Activated CD8-positive, alpha-beta T cell treated with anti-CD3 and anti-CD28 coated beads, Interleukin-2, amount 10 ng/mL, durations not matched to agents 7 days and 5 days (primary cell): ENCODE measurements at places on chromosomes 4 and X. TPM values are rescaled to one million over a fixed set of nuclear protein-coding genes. Genes with fewer than 3 reads are reported as not detected.

GRCh38 chr4:147853706-147854105 is 121.8 kb downstream of the ARHGAP10 start:
- no peak for DNase-seq

- DNase-seq, result no peak
Observed at GRCh38 chrX:103608306-103608963, 672 bp downstream of the TCEAL3 start.

DNA sequence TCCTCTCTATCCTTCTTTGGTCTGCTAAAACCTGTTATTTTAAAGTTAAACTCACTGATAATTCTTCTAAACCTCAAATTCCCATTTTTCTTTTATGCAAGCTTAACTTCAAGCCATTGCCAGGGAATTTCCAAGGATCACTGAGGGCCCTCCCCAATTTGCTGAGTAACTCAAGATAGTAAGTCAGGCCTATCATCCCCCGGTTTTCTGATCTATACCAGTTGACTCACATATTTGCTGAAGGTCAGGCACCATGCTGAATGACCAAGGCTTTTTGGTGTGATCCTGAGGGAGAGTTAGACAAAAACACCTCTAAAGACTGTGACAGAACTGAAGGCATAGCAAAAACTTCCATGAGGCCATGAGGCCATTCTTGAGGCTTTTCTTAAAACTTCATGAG is 1301.9 kb downstream of the PCDH7 start:
- no peak for DNase-seq

DNA sequence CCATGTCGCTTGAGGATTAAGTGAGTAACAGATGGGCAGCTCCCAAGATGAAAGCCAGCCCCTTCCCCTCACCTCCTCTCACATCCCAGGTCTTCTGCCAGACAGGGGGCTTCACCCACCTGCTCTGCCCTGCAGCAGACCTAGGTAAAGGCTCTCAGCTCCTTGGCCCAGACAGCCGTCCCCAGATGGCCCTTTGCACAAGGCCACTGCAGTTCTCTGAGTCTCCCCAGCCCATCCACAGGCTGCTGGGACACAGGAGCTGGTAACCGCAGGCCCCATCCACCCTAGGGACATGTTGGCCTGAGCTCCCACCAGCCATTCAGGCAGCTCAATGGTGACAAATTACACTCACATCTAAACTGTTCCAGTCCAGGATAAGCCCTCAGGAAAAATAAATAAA is 15.3 kb downstream of the C4orf50 start:
- no peak for DNase-seq

DNA sequence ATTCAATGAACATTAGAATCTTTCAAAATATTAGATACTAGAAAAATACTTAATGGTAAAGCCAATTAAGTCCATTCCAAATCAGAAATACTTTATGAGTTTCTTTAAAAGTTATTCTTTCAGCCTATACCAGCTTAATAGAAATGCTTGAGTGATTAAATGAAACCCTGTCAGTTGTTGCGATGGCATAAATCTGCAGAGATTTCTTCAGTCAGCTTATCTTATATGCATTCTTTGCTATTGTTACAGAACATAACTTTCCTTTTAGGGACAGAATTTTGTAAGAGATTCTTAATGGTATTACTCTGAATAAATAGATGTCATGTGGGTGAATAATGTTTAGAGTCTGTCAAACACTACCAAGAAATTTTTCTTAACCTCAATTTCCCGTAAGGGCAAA is 325.0 kb upstream of the HAND2 start:
- no peak for DNase-seq

DNA sequence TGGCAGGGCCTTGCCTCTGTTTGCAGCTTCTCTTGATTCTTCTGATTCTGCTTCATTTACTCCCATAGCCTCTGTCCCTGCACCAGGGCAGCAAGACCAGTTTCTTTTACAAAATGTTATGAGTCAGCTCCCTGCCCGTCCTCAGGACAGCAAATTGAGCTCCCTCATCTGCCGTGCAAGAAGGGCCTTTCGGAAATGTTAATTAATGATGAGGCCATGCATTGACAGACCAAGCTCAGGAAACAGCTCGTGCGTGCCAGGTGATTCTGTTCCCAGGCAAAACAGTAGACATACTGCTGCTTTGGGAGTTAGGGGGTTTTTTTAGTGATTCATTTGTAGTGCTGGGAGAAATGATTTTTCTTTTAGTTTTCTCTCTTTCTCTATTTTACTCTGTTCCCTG is 231.7 kb downstream of the FBXW7 start:
- DNase-seq, result no peak

DNA sequence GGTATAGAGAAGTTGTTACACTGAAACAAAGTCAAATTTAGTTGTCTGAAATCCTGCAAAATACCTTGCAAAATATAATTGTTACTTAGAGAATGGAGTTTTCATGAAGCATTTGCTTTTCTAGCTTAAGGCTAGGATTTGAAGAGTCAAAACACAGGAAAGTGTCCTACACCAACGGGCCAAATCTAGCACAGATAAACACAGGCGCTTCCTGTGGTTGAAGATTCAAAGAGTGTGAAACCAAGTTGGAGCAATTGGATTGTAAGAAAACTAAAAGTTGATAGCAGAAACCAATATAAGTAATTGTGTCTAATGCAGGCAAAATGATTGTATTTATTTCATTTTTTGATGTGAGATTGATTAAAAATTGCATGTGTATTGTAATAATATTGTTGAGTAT is 2002.5 kb upstream of the TENM3 start:
- no peak for DNase-seq

GRCh38 chrX:71870208-71871098 is 40.2 kb upstream of the NHSL2 start:
- DNase-seq, result no peak

DNA sequence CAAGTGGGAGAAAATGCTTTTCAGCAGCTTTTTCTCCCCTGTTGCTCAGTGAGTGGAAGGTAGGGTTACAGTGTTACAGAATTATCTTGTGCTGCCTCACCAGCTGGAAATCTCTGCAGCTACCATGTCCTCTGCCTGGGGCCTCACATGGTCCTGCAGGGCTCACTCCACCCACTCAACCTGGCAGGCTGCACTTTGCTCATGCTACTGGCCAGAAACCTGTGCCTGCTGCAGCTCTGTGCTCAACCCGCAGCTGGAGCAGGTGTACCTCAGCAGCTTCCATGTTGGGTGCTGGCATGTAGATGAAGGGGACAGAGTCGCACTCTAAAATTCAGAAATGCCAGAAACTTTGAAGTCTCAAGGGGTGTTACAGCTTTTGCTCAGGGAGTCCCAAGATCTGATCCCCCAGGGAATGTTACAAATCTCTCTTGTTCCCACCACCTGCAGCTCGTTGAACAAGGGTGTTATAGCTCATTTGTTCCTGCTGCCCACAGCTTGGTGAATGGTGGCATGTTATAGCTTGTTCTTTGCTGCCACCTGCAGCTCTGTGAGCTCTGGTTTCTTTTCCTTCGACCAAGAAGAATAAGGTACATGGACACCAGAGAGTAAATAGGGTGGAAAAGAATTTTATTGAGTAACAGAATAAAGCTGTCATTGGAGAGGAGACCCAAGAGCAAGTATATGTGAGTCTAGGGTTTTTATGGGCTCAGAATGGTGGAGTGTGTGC is 845.8 kb downstream of the TECRL start:
- DNase-seq, result no peak

Gene AMMECR1
- total RNA-seq, result 7.5 TPM

Gene OTC
- not detected for total RNA-seq

Gene RGN
- not detected for total RNA-seq

Gene EIF1AX
- 92.4 TPM for total RNA-seq

Gene LEF1
- 205 TPM for total RNA-seq

Gene GRIA3
- total RNA-seq, result not detected
